ENCODE measurements at places on chromosomes 3 and 15.

GRCh38 chr3:132209855-132210254, 107.4 kb upstream of the ACP3 start:
- DNase-seq = no peak

- DNase-seq = no peak
Observed at GRCh38 chr3:52277972-52278509, 408 bp downstream of the WDR82 start.

GRCh38 chr3:127257351-127257750, 30.5 kb downstream of the PRR20G start:
- DNase-seq = no peak

- DNase-seq = no peak
Observed at GRCh38 chr15:79399606-79400005, 32.5 kb upstream of the MINAR1 start.

- no peak for DNase-seq
Observed at GRCh38 chr3:170232266-170232665, 10.0 kb downstream of the PRKCI start.

DNA sequence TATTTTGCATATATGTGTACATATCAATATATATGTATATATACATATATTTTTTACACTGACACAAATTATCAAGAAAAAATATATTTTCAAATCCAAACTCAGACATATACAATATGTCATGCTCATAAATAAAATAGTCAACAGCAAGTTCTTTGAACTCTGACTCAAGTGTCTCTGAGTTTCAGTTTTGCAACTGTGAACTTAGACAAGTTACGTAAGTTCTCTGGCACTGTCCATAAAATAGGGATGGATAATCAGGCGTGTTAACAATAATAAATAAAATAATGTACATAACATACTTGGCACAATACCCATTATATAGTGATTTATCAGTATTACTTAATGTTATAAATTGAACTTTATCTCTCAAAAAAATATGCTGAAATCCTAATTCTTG, 12.1 kb upstream of the XRN1 start:
- DNase-seq = no peak

- DNase-seq = no peak
Observed at GRCh38 chr15:48634893-48635292, 10.6 kb downstream of the FBN1 start.

DNA sequence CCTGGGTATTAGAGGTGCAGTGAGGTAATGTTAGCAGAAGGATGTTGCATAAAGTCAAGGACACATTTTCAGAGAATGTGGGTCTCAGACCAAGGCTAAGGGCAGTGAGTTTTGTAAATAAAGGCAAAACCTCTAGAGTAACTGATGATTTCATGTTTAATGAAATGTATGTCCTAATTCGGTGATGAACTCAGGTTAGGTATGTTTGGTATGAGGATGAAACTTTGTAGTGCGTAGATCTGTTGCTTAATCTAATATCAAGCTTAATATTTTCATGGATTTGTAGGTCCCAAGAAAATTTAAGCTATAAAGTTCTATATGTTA, 3.6 kb downstream of the USP50 start:
- no peak for DNase-seq
